ENCODE measurements at places on chromosomes 13 and 19.

DNA sequence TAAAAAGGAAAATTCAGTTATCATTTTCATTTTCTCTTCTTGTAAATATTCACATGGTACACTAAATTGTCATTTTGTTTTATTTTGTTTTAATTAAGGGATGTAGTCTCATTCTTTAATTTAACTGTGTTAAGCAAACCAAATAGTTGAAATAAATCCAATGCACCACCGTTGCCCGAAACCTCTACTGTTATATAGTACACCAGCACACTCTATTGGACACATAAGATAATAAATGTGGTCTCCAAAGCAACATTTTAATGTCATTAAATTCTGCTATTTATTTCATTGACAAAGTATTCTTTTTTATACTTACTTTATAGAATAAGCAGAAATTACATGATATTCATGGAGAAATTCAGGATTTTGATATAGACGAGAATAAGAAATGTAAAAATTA, 156.4 kb upstream of the FREM2 start:
- DNase-seq, result no peak

GRCh38 chr19:48915757-48916156, 15.6 kb downstream of the NUCB1 start:
- DNase-seq, result no peak

GRCh38 chr19:12665281-12665573, 1.3 kb downstream of the MAN2B1 start:
- peak; percentile 63 for DNase-seq

GRCh38 chr19:18322318-18322758, 538 bp downstream of the LSM4 start:
- no peak for DNase-seq

DNA sequence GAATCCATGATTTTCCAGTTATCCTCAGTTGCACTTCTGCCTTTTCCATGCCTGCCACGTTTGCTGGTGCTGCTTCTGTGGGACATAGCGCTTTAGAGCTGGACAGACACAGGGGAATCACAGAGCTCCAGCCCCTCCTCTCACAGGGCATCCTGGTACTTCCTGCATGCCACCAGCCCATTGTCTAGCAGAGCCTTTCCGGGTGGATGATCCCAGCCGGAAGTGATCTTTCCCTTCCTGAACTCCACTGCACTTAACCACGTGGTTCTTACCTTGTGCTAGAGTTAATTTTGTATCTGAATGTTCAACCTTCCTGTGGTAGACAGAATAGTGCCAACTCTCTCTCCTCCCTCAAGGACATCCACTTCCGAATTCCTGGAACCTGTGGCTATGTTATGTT, 12.6 kb upstream of the OLFM4 start:
- DNase-seq, result no peak

DNA sequence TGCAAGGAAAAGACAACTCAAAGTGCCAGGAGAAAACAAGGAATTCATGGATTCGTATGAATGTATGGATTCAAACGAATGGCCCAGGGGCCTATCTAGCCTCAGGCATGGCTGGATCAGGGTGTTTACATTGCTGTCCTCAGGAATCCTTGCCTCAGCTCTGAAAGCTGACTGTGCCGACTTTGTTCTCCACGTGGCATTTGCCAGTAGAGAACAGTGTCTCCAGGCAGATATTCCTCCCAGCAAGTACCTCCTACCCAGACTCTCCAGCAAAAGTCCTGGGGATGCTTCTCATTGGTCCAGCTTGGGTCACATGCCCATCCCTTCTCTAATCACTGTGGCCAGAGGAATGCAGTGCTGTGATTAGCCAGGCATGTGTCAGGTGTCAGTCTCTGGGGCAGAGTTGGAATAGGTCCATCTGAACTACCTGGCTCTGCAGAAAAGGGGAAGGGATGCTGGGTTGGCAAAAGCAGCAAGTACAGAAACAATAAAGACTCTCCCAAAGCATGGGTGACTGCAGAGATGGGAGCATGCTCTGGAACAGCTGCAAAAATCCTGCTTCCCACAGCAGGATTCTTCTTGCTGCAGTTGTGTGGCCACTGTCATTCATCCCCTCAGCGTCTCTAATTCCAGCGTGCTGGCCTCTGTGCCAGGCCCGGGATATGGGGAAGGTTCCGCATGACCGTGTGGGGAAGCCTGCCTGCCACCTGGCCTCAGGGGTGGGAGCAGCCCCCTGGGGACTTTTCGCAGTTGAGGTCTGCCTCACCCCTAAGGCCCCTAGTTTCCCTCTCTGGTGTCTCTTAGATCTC, 30.0 kb downstream of the CCNE1 start:
- no peak for DNase-seq

- DNase-seq, result no peak
Measured at GRCh38 chr13:28582892-28583240, 76.1 kb upstream of the POMP start.

DNA sequence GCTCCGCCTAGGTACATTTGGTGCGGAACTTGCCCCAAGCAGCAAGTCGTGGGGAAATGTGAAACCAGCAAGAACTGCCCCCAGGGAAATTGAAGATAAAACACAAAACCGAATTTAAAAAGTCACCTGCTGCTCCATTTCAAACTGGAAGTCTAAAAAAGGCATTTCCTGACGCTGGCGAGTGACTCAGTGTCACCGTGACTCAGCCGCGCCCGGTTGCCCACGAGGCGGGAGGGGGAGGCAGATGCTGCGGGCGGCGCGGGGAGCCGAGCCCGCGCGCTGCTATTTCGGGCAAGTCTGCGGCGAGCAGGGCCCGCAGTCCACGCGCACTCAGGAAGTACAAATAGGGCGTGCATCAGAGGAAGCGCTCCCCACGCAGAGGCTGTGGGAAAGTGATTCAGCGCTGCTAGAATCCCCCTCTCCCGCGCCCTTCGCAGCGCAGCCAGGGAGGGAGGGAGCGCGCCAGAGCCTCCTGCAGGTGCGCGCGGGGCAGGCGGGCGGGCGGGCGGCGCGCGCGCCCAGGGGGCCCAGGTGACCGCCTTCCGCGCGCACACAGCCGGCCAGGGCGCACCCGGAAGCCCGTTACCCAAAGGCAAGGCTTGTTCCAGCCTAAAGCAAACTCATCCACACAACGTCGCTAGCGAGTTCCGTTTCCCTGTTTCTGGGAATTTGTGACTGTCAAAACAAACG, 168.8 kb downstream of the COL4A1 start:
- peak; percentile 37 for DNase-seq

DNA sequence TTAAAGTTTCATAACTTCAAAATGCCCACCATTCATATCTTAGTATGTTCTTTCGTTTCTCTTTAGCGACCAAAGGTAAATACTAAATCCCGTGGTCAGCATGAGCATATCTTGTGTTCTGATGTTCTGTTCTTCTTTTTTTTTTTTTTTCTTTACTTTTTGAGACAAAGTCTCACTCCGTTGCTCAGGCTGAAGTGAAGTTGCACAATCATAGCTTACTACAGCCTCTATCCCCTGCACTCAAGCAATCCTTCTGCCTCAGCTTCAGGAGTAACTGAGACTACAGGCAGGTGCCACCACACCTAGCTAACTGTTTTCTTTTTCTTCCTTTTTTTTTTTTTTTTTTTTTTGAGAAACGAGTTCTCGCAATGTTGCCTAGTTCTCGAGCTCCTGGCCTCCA, 60.9 kb upstream of the ATP12A start:
- no peak for DNase-seq

DNA sequence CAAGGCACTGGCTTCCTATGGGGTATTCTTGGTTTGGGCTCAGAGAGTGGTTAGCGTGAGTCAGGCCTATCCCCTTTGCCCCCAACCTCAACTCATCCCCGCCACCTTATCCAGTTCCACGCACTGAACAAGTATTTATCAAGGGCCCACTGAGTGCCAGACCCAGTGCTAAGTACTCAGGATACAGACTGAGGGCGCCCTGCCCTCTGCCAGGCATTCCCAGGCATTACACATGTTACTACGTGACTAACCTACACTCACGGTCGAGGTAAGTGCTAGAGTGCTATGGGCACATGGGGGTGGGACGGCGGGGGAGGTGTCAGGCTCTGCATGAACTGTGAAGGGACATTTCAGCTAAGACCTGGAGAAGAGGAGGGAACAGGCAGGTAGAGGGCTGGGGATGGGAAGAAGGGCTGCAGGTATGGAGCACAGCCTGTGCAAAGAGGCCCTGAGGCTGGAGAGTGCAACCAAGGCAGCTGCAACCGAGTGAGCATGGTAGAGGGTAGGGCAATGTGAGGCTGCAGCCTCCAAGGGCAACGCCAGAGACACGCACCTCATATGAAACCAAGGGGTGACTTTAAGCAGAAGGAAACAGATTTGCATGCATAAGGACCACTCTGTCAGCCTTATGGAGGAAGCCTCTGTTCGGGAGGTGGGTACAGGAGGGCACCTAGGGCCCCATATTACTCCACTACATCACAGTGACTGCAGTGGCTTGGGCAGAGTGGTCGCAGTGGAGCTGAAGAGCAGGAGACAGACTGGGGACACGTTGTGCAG, 22.5 kb downstream of the DHRS12 start:
- no peak for DNase-seq

DNA sequence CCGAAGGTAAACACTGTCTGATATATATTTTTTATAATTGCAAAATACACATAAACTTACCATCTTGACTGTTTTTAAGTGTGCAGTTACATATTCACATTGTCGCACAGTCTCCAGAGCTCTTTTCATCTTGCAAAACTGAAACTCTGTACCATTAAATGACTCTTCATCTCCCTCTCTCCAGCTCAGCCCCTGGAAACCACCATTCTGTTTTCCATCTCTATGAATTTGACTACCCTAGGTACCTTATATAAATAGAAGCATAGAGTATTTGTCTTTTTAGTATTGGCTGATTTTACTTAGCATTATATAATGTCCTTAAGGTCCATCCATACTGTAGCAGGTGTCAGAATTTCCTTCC, 45.8 kb downstream of the LRCH1 start:
- DNase-seq, result no peak

DNA sequence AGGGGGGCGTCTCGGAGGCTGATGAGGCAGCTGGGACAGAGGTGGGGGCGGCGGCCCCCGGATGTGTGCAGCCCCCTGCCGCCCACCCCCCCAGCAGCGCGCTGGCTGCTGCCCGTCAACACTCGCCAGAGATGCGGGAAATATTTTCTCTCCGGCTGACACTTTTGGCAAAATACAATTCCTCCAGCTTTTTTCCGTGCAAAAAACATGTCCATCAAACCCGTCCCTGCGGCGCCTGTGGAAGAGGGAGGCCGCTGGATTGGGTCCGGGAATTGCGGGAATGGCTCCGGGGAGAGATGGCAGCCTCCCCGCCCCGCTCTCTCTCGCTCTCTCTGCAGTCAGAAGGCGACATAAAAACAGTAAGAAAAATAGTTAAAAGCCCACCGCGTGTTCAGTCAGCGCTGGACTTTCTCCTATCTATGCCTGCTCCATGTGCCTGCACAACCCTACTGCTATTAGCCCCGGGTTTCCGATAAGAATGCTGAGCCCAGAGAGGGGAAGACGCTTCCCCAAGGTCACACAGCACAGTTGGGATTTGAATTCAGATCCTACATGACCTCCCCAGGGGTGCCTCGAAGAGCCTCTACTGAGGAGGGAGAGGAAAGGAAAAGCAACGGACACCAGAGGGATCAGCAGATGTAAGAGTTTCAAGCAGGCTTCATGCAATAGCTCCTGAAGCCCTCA, 23.2 kb downstream of the ZNRF4 start:
- no peak for DNase-seq

GRCh38 chr19:41529484-41530183, 46.3 kb upstream of the CEACAM21 start:
- no peak for DNase-seq

DNA sequence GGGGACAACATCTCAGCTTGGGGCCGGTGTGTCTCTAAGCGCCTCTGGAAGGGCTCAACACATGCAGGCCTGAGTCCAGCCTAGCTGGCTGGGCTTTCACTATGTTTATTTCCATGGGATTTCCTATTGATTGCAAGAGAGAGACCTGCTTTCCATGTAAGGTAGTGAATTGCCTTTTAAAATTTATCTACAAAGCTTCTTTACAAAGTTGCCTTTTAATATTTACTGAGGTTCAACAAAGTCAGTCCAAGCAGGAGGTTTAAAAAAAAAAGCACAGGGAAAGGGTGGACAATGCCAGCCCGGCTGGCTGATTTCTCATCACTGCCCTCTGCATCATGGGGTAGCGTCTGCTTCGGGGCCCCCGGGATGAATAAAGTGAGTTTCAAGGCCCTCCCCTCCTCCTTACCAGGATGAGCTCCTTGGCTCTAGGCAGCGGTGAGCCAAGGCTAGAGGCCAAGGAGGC, 15.8 kb downstream of the TLE2 start:
- no peak for DNase-seq

- no peak for DNase-seq
Measured at GRCh38 chr13:46142776-46143175, 37.9 kb upstream of the CPB2 start.

GRCh38 chr19:38233740-38234251, 9.8 kb upstream of the DPF1 start:
- DNase-seq, result peak; percentile 66

DNA sequence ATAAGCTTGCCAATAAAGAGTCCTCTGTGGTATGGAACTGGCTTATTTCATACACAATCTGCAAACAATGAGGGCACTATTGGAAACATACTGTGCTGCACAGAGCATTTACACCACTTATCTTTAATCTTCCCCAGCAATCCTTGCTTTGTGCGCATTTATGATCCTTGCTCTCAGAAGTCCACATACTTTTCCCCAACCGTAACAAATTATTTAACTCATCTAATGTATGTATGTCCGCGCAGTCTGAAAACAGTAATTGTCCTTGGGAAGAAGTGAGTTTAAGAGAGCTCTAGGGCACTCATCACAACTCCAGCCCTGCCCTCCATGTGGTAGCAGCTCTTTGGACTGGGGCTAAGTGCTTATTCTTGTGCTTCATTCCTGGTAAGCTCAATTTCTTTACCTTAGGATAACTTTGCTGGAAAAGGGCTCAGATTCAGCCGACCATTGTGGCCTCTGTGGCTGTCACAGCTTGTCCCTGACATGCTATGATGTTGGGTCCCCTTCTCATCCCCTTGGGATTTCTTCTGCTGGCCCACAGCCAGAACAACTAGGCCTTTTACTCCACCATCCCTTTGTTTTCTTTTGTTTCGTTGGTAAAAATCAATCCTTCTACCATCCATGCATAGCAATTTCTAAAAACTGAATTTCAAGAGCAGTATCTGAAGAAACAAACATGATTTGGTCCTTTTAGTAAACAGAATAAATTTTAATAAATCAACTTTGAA, 152.7 kb downstream of the TNFRSF19 start:
- no peak for DNase-seq
